DMS153 (cell line): ENCODE measurements at places on chromosomes 12 and 14.

- DNase-seq: no peak
Observed at GRCh38 chr12:64392221-64392620, 1.7 kb upstream of the C12orf56 start.

- no peak for DNase-seq
Observed at GRCh38 chr12:12964255-12964654, 12.3 kb upstream of the GPRC5D start.

DNA sequence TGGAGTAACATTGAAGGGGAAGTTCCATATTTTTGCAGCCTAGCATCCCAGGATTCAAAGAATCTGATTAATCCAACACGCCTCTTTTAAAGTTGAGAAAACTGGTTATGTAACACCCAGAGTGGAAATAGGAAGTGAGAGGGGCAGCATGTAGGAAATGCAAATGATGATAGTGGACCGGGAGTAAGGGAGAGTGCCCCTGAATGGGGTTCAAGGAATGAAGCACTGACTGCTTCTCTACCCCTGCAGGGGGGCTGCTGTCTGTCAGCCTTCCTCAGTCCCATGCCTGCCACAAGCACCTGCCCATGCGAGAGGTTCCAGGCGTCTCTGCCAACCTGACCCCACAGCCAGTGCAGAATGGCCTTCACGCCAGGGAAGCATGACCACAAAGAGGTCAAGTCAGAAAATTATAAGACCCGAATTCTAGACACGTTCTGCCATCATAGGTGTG, 126.5 kb upstream of the CCND2 start:
- DNase-seq: no peak

GRCh38 chr12:40907115-40907527, 214.9 kb downstream of the CNTN1 start:
- no peak for DNase-seq

DNA sequence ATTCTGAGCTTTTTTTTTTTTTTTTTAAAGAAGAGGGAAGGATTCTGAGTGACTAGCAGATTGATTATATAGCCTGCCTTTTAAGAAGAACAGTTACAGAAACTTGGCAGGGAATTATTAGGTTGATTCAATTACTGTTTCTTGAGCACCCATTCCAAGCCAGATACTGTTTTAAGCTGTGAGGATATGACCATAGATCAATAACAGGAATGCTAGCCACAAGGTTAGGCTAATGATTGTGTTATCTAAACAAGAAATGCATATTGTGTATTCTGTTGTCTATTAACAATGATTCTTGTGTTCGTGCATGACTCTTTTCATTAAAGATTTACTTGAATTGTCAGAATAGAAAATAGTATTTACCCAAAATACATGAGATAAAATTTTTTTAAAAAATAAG, 67.1 kb downstream of the PRORP start:
- DNase-seq: no peak

DNA sequence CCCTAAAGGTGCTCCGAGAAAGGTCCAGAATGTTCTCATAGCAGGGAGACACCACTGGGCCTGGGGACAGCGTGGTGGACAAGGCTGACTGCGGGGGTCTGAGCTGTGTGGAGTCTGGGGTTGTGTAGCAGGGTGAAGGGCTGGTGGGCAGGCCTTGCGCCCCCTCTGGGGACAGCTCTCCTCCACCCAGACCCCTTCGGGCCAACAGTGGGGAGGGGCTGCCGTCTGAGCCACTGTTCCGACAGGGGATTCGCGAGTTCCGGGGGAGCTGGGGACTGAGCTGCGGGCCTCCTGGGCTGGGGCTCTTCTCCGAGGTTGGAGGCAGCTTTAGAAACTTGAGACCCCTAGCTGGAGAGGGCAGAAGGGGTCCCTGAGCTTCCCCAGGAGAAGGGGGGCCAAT, 32.1 kb downstream of the NCKAP5L start:
- no peak for DNase-seq

DNA sequence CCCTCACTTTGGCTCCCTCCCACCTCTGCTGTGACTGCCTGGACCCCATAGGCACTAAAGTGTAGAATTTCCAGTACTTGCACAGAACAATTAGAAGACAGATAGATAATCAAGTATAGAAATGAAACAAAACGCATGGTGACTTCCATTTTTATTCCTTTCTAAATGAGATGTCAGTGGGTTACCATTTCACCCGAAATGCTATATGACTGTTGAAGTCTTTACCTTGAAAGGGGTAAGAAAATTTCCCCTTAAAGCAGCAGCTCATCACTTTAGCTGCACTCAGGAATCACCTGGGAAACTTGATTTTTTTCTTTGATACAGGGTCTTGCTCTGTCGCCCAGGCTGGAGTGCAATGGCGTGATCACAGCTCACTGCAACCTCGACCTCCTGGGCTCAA, 12.5 kb upstream of the KSR2 start:
- no peak for DNase-seq

GRCh38 chr14:61420326-61420725, 98.9 kb downstream of the PRKCH start:
- DNase-seq: no peak
